ENCODE measurements at places on chromosomes 2 and 18.

- DNase-seq = no peak
Measured at GRCh38 chr2:37648331-37649011, 23.0 kb downstream of the CDC42EP3 start.

- no peak for DNase-seq
Measured at GRCh38 chr2:41903474-41904135, 144.2 kb upstream of the PKDCC start.

GRCh38 chr18:11114653-11115052, 34.7 kb downstream of the PIEZO2 start:
- no peak for DNase-seq

GRCh38 chr2:98028101-98028561, 32.4 kb upstream of the TMEM131 start:
- no peak for DNase-seq

DNA sequence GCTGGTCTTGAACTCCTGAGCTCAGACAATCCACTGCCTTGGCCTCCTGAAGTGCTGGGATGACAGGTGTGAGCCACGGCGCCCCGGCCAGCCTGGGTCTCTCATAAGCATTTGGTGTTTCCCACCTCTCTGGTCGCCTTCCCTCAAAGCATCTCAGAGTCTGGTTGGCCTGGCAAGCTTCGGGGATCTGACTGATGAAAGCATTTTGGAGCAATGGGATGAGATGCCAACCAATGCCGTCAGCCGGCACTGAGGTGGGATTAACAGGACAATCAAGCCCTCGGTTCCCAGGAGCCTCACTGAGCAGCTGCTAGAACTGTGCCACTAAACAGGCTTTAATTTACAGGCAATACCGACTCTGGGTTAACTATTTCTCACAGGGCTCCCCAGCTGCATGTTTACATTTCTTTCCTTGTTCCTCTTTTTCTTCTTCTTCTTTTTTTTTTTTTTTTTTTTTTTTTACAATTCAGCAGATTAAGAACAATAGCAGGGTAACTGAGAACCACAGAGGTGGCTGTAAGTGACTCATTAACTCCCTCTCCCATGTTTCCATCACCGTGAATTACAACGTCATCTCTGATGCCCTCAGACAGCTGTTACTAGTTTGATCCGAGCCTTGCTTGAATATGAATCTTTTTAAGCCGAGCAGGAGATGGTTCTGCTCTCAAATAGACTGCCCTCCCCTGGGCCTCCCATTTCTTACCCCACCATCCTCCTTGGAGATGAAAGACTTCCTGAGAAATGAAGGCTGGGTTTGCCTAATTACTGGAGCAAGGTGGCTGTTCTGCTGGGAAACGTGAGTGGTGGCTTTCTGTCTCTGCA, 37.9 kb downstream of the ODC1 start:
- peak; percentile 71 for DNase-seq

DNA sequence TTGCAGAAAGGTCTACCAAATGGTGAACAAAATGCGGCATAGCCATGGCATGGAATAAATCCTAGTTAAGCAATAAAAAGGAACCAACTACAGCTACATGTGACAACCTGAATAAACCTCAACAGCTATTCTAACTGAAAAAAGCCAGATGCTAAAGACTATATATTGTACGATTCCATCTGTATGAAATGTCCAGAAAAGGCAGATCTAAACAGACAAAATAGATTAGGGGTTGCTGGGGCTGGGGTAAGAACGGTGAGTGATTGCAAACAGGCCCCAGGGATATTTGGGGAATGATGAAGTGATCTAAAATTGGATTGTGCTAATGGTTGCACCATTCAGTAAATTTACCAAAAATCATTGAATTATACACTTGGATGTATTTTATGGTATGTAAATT, 2.8 kb downstream of the CCDC68 start:
- no peak for DNase-seq

- DNase-seq = no peak
Measured at GRCh38 chr2:49222975-49223528, 68.7 kb upstream of the FSHR start.

DNA sequence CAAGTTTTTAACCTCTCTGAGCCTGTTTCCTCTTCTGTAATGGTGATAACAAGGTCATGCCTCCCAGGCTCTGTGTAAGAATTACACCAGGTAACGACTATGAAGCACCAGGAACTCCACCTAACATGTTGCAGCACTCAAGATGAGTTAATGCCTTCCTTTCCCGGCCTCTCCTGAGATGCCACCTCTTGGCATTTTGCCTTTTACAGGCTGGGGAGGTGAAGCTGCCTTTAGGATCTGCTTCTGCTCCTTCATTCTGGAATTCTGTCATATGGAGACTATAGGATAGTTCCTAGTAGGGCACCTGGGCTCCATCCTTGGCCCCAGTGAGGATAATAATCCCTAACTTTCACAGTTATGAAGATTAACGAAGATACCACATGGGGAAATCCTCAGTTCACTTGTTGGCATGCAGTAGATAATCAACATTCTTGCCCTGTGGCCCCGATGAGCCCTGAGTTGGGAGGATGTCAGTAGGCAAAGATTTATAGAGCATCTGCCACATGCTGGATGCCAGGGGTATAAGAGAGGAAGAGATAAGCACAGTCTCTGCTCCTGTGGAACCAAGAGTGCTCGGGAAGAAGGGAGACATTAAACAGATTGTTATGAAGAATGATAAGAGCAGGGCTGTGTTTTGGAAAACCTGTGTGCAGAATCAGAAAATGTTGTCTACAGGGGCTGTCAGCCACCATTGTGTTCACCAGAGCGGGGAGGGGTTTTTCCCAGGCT, 43.9 kb upstream of the KCNF1 start:
- no peak for DNase-seq

- no peak for DNase-seq
Measured at GRCh38 chr18:62357079-62357719, 32.1 kb downstream of the TNFRSF11A start.

DNA sequence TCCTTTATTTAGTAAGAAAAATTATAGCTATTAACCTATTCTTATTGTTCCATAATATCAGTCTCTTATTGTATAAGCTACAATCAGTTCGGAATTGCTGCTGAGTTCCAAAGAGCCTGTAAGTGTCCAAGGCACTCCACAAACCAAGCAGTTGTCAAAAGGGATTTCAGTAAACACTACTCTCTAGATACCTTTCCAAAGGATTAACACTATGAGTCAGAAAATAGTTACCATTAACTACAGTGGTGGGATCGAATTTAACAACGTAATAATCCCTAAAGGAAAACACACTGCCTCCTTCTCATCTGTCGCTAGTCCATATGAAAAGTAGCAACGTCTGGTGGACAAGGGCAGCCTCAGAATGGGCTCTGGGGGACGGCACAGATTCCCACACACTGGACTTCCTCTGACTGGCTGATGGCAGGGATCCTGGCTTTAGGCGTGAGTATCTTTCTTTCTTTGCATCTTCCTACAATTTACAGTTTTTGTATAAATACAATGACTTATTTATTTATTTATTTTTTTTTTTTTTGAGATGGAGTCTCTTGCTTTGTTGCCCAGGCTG, 8.8 kb downstream of the TGFBRAP1 start:
- peak; percentile 40 for DNase-seq

GRCh38 chr2:178756843-178757242, 50.4 kb downstream of the TTN start:
- DNase-seq = no peak
